ENCODE measurements at places on chromosomes 2 and 18.
A peak's percentile ranks its signal among the peaks of the same experiment; 100 is the strongest.

DNA sequence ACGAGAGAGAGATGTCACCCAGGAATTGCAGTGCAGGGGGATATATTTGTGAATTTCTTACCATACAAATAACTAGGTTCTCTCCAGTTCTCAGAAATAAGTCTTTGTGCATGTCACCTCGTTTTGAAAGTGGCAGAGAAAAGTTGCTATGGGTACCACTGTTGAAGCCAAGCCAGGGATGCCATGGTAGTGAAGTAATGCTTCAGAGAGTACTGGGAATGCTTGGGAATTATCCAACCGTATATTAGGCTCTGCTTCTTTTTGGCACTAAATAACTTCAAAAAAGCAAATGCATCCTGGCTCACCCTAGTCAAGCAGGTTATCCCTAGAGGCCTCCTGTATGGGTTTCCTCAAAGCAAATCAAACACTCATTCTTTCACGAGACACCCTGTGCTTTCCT, 50.7 kb upstream of the DDX18 start:
- DNase-seq = no peak

- DNase-seq = peak; percentile 0
These were observed 153.4 kb downstream of the GPD2 start for GRCh38 chr2:156589381-156590079.

DNA sequence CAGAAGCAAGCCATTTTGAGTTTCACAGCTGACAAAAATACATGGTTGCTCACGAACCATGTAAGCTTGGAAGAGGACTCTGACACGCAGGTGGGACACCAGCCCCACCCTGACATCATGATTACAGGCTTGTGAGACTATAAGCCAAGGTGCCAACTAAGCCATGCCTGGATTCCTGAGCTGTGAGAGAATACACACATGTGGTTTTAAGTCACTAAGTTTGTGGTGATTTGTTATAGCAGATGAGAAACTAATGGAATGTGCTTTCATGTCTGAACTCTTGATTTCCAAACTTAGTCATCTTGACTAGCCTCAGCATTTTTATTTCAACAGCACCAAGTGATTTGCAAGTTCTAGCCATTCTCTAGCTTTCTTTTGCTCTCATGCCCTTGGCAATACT, 676.1 kb upstream of the CELF4 start:
- no peak for DNase-seq

DNA sequence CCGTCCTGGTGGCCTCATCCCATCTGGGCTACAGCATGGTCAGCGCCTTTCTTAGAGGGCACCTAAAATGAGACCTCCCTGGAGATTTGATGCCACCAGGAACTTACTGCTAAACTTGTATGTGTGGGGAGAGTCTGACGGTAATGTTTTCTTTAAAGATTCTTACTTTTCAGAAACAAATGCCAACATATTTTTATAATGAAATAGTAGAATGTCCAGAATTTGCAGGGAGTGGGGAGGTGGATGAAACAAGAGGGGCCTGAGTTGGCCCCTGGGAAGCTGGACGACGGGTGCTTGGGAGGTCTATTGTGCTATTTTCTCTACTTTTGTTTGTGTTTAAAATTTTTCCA, 118.8 kb upstream of the CTDP1 start:
- DNase-seq = no peak

GRCh38 chr2:12381543-12382325, 335.0 kb upstream of the TRIB2 start:
- DNase-seq = no peak

- no peak for DNase-seq
These were observed 77.5 kb downstream of the NCK2 start for GRCh38 chr2:105822186-105822585.

- no peak for DNase-seq
These were observed 291.5 kb upstream of the FANCL start for GRCh38 chr2:58532641-58533040.

DNA sequence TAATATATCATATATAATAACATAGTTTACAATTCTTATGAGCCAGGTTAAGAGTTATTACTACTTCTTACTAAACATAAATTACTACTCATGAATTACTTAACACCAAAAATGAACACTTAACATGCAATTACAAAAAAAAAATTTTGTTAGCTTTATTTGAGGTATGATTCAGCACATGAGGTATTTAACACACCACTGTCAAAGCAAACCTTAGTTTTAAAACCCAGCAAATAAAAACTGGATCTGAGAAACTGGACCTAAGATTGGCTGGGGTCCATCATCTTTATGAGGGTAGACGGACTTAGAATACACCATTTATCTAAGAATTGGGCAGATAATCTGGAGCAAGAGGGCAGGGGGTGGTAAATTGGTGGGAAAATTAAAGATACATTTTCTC, 81.8 kb upstream of the CREB1 start:
- no peak for DNase-seq

GRCh38 chr2:129698593-129698992, 280.9 kb upstream of the RAB6C start:
- DNase-seq = no peak

- DNase-seq = no peak
These were observed 577 bp downstream of the MOGAT1 start for GRCh38 chr2:222672068-222672401.

DNA sequence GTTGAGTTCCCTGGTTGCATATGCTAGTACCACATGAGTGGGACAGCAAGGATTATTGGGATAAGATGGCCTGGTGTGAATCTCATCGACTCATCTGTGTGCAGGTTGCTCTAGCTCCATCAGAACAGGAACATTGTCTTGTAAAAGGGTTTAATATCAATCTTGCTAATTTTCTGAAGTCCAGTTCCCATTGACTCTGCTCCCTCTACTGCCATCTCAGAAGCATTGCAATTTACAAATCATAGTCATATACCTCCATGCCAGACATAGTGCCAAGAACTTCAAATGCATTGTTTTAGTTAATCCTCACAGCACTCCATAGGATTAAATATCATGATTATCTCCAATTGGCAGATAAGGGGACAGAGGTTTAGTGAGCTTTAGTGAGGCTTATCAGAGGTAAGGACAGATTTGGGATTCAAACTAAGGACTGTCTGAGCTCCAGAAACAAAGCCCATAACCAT, 4.8 kb upstream of the STAT4 start:
- no peak for DNase-seq

GRCh38 chr2:172556284-172557033, 569 bp downstream of the PDK1 start:
- DNase-seq = peak; percentile 62

DNA sequence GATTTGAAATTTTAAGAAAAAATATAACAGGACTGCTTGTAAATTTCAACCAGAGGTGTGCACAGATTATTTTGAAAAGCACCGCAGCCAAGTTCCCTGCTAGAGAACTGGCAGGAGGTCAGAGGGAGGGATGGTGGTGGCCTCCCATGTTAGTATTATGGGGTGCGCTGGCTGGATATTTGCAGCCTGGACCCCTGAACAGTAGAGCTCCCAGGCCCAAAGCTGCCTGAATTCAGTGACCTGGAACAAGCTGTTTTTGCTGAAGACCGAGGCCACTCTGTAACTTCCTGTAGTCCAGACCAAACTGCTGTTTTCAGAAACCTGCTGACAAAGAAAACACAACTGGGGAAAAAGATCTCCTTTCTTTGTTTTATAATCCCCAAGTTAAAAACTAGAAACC, 314.3 kb downstream of the TNS1 start:
- no peak for DNase-seq

DNA sequence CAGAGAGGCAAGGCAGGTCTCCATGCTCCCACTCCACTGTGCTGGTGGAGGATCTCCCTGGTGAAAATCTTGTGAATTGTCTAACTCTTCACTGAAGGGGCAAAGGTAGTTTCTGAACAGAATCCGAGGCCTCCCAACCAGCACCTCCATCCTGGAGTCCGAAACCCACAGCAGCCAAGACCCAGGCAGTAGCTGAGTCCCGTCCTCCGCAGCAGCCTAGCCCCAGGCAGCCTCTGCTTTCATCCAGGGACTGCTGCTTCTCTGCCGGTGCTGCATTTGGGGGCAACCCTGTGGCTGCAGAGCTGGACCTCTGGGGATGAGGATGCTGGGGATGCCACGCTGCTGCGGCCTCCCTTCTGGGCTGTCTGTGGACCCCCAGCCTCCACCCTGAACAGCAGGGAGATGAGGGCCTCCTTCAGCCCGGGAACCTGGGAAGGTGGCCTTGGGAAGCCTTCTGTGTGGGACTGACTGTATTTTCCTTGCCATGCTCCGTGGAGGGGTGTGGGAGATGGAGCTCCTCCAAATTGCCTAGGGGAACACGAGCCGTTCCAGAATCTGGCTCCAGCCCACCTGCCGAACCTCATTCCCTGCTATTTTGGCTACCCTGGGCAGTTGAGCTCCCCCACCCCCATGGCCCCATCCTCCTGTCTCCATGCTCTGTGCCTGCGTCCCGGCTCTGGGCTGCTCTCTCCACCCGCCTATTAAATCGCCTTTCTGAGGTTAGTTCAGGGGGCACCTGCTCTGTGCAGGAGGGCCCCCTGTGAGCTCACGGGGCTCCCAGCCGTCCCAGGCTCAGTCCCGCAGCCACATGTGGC, 48.2 kb downstream of the GREB1 start:
- no peak for DNase-seq

- no peak for DNase-seq
These were observed 306.2 kb upstream of the RAB6C start for GRCh38 chr2:129673234-129673633.

DNA sequence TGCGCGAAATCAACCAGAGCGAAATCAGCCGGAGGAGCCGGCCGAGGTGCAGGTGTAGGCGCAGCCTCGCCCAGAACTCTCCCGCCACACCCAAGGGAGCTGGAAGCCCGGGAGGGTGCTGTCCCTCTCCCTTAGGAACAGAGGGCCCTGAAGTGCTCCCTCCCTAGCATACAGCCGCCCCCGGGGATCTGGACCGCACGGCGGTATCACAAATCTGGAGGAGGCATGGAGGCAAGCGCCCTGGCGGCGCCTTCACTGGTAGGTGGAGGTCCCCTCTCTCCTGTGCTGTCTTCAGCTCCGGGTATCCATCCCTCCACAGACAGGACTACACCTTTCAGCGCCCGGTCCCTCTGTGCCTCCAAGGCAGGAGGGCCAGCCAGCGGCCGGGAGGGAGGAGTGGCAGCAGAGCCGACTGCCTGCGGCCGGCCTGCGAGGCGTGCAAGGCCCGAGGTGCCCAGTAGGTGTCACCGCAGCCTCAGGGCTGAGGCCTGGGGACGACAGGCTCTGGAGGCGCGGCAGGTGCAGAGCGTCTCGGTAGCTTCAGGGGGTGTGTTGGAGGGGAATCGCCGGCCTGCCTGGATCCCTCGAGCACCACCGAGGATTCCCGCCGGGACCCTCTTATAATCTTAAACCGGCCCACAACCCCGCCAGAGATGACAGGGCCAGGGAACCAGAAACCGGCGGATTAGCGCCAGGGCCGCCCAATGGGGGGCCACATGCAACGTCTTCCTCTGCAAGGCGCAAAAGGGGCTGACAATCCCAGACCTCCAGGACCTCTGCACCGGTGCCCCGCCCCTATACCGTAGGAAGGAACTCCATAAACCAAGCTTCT, 2.8 kb downstream of the IHH start:
- peak; percentile 53 for DNase-seq

DNA sequence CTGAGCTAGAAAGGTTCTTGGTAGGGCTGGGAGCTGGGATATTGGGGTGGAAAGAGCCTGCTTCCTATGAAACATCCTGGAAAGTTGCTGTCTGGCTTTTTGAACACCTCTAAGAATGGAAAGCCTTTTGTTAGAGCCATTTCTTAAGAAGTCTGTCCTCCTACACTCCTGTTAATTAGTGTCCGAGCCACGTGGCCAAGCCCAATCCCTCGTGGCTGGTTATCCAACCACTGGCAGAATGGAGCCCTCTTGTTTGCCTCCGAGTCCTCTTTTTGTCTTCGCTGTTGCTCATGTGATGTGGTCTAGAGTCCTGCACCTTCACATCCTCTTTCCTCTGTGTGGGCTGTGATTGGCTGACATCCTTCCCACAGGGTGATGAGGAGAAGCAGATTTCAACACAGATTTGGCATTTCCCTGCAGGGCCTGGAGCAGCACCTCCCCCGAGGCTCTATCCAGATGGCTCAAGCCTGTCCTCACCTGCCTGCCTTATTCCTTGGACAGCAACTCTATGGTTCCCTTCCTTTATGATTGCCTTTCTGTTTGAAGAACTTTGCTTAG, 8.2 kb upstream of the TOGARAM2 start:
- DNase-seq = no peak

- no peak for DNase-seq
These were observed 106.2 kb downstream of the KCTD1 start for GRCh38 chr18:26442126-26442525.

- no peak for DNase-seq
These were observed 409.2 kb upstream of the NRP2 start for GRCh38 chr2:205273148-205273547.

- no peak for DNase-seq
These were observed 107.1 kb downstream of the CTNNA2 start for GRCh38 chr2:79619976-79620375.

DNA sequence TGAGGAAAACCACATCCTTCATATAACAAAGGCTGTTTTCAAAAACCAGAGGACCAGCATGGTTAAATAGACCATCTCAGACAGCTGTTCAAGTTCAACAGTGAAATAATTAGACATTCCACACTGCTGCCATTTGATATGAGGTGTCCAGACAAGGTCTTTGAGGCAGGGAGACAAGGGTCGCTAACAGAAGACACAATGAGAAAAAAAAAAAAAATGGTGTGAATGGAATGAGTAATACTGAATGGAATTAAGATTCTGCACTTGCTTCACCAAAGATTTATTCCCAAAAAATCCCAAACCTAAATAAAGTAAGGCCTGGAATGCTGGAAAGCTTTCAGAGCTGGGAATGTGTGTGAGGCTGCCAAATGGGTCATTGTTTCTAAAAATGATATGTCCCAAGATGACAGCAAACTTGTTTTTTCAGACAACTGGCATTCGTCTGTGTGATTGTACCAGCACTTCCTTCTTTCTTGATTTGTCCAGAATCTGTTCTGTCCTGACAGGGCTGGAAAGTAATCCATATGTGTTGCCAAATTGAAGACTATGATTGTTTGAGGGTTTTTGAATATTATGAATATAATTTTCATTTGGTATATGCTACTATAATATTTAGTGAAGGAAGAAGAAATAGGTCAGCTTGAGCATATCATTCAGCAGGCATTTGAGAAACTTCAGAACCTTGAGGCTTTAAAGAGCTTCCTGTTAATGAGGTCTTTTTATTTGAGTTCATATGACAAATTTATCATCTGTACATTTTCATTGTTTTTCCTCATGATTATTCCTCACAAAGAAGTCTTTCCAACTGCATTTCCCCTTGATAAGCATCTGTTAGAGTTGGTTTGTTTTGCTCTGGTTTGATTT, 85.2 kb upstream of the ITGA4 start:
- DNase-seq = no peak

GRCh38 chr2:64288321-64289193, 144.3 kb upstream of the PELI1 start:
- no peak for DNase-seq

- DNase-seq = no peak
These were observed 27.6 kb upstream of the ADAM23 start for GRCh38 chr2:206415618-206416243.

DNA sequence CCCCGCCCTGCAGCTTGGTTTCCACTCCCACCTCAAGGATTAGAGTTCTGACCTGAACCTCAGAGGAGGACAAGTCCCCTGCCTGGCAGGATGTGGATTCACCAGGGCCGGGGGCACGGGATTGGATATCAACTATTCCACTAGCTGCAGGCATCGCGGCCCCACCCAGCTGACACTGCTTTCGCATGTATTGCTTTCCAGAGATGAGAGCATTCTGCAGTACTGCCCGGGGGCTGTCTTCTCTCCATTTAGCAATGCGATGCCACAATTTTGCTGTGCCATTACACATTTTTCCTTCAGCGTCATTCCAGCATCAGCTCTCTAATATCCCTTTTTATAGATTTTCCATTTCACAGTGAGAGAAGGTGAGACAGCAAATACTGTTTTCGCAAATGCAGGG, 42.0 kb downstream of the CTIF start:
- no peak for DNase-seq
